AG04449 (cell line): ENCODE measurements at places on chromosomes 6 and 20.

DNA sequence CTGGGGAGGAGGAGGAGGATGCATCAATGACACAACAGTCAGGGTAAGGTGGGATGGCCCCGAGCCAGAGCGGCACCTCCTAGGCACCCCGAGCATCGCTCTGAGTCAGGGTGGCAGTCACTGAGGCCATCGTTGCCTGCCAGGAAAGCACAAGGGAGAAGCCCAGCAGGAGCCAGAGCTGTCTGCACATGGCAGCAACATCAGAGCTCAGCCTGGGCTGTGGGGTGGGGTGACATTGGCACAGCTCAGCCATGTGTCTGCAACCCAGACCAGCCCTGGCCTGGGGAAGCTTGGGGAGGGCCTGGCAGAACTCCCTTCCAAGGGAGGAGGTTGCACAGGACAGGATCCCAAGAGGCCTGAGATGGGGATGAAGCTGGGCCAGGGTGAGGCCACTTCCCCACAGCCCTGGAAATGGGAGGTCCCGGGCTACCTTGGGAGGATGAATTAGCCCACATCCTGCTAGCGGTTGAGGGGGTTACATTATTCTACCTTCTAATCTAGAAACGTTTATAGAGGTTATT lies 255.6 kb downstream of the MAFB start:
- no peak for DNase-seq

DNA sequence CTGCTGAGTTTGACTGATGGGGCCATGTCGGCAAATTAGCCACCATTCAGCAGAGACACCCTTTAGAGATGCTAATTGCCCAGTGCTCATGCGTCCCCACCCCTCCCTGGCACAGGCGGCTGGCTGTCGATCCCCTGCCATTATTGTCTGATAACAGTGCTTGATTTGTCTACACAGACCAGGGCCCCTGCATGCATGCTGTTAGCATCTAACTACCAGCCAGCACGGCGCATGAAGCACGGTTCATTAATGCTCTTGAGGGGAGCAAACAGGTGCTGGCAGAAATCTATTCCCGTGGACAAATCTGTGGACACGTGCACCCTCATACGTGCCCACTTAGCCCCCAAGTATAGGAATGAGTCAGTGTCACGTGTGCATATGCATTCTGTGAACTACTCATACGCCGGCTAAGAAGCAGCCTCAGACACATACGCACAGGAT lies 32.2 kb downstream of the KCNB1 start:
- DNase-seq: no peak

- DNase-seq: no peak
Measured at GRCh38 chr6:62167736-62168135, 118.3 kb downstream of the KHDRBS2 start.

DNA sequence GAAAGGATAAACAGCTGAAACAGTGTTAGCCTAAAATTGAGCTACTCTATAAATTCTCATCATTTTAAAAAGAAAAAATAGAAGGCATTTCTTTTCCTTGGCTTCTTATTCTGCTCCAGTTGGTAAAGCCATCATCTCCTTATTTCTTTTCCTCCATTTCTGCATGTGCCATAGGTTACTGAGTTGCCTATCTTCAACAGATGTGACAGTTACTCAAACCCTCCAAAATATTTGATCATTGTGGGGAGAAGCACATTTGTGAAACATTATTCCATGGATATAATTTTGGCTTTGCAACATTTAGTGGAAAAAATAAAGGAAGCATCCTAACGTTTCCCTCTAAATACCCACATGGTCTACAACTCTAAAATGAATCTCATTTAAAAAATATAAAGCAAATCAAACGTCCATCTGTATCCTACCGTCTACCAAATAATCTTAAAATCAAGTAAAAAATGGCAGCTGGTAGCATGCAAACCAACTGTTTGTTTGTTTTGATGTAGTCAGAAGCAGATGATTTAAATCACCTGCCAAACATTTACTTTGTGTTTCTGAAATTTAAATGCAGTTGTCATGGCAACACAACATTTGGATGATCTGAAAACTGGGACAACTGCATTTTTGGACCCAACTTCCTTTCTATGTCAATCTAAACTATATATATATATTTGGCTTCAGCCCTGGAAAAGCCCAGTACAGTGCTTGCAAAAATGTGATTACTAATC lies 16.8 kb upstream of the SNX9 start:
- no peak for DNase-seq

GRCh38 chr6:72813807-72814596 lies 192.1 kb downstream of the KCNQ5 start:
- DNase-seq: no peak

GRCh38 chr6:124926435-124926834 lies 35.8 kb upstream of the RNF217 start:
- DNase-seq: no peak

GRCh38 chr6:118708744-118709143 lies 57.4 kb upstream of the CEP85L start:
- no peak for DNase-seq

DNA sequence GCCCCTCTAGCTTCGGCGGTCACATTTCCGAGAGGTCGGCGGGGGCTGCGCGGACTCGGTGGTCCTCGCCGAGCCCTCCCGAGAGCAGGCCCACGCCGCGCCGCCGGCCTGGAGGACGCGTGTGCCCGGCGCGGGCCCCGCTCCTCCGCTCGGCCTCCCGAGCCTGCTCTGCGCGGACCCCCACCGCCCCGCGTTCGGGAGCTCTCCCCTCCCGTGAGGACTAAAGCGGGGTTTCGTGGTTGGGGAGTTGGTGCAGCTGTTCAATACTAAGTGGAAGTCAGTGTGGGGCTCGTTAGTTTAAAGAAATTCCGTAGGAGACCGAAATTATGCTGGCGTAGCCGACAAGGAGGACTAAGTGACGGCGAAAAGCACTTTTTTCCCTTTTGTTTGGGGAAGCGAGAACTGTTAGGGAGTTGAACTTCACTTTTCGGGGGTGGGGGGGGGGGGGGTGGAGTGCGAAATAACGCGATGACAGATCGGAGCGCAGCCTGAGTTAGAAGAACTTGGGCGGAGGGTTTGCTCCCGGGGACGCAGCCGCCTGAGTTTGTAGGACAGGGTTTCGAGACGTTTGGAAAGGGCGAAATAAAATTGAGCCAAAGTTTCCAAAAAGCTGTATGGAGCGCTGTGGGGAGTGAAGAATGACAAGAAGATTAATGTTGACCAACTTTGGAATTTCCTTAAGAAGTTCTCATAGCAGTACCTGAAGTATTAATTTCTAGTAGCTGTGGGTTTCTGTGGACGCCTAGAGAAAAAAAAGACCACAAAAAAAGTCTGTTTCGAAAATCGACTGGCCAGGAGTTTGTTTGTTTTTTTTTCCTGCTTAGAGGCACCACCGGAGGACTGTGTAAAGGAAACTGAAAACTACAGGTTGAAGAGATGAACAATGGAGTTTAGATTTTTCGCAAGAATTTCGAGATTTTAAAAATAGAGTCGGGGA lies 1.4 kb downstream of the QKI start:
- no peak for DNase-seq

- no peak for DNase-seq
Measured at GRCh38 chr6:16723402-16723801, 37.9 kb downstream of the ATXN1 start.

DNA sequence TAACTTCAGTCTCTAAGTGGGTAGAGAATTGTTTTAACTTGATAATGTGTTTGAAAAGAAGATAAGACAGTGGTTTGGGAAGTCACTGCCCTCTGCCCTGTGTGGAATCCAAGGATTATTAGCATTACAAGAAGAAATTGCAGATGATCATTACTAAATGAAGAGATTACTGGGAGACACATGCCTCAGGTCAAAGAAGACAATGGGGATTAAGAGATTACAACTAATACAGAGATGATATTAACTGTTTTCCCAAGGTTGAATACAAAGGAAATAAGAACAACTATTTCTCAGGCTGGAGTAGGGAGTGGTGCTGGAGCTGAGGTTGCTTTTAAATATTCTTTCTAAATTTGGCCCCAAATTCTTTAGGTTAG lies 166.0 kb downstream of the TRMT11 start:
- no peak for DNase-seq

- DNase-seq: no peak
Measured at GRCh38 chr20:50710492-50711063, 19.2 kb upstream of the RIPOR3 start.

DNA sequence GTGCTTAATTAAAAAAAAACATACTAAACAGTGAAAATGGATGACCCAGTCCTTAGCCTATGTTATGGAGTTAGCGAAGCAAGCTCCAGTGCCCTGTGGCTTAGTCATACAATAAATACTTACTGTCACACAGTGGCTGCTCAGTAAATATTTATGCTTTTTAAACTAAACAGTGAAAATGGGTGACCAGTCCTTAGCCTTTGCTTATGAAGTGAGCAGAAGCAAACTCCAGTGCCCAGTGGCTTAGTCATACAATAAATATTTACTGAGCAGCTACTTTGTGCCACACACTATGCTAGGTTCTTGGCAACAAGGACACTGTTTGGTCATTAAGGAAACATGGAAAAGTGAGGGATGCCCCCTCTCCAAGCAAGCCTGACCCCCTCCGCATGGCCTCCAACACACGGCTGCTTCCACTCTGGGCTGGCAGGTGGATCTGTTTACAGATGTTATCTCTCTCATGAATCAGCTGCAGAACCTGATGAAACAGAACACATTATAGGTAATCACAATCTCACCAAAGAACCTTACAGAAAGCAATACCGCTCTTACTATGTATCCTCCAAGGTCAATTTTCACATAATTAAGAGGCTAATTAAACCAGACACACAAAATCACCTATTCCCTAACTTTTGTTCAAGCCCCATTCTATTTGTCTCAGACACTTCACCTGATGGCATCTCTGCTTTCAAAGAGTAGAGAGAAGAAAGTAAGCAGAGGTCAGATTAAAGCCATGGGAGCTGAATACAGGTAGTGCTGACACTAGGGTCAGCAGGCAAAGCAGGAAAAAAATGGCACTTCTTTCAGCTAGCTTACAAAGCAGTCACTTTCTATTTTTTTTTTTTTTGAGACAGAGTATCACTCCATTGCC lies 27.3 kb downstream of the CDK5RAP1 start:
- DNase-seq: peak; percentile 38

DNA sequence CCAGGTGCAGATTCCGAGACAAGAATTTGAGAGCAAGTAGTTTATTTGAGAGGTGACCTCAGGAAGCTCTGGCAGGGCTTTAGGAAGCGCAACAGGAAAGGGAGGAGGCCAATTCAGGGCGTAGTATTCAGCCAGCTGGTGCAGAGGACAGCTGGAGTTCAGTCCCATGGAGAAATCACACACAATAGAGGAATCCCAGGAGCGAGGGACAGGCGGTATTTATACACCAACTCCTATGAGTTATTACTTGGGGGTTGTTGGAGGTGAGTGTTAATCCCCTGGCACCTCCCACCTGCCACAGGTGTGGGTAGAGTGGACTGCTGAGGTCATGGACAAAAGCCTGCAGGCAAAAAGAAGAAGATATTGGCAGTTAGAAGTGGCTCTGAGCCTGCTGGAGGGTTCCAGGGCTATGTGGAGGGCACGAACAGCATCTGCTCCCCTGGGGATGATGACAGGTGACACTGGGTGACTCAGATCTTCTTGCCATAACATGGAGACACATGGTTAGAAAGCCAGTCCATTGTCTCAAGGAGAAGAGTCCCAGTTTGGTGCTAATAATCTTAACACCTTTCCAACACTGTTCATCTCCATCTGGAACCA lies 13.9 kb upstream of the SULF2 start:
- no peak for DNase-seq

GRCh38 chr6:145043926-145044500 lies 691.3 kb downstream of the EPM2A start:
- DNase-seq: no peak

- no peak for DNase-seq
Measured at GRCh38 chr6:91167846-91168245, 581.0 kb upstream of the MAP3K7 start.

GRCh38 chr20:25227317-25227831 lies 20.5 kb upstream of the PYGB start:
- no peak for DNase-seq

- DNase-seq: no peak
Measured at GRCh38 chr20:57787151-57787989, 77.6 kb upstream of the PMEPA1 start.

GRCh38 chr6:131789219-131789618 lies 18.6 kb upstream of the ENPP1 start:
- DNase-seq: no peak

DNA sequence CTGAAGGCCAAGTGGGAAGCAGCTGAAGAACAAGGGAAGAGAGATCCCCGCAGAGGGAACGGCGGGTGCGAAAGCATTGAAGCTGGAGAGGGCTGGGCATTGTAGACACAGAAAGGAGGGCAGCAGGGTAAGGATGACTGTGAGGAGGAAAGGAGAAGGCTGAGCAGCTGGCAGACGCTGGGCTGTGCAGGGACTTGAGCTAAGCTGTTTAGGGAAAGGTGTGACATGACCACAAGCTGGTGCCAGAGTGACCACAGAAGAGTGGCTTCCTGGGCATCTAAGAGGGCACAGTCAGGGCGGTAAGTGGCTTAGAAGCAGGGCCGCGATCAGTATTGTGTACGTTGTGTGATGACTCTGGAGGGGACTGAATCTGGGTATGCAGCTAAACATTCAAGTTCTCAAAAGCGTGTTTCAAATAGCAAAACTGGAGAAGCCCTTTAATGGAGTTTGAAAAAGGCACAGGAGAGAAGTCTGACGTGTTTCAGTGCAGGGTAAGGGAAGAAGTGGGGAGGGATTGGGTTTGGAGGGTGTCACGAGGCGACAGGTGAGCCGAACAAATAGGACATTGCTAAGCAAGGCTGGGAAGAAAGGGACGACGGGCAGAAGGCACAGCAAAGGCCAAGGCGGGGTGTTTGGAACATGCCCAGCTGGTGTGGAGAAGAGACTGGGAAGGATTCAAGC lies 46.1 kb upstream of the ARFGEF2 start:
- DNase-seq: no peak

DNA sequence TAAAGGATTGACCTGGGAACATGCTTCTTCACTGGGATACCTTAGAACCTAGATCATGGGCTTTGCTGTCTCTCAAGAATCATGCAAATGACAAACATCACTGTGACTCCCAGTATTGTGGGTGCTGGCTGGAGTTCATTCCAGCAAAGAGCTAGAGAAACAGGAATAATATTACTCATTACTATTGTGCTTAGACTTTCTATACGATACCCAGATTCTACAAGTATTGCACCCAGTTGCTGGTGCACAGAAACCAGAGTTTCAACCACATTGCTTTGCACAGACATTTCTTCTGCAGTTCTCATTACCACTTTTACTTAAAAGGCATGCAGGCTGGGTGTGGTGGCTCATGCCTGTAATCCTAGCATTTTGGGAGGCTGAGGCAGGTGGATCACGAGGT lies 220.4 kb upstream of the ZNF217 start:
- no peak for DNase-seq

DNA sequence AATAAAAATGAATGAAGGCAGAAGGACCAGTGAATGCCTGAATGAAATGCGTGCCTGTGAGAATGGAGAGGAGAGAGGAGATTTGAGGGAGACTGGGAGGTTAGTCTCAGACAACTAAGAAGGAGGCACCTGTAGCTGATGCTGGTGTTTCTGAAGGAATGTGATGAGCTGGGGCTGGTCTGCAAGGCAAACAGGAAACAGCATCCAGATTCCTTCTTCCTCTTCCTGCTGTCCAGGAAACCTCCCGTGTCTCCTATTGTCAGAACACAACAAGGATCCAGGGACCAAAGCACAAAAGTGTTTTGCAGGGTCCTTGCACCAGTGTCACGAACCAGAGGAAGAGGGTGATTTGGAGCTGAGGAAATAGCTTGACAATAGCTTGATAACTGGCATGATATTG lies 50.4 kb upstream of the TAB2 start:
- DNase-seq: no peak
